ENCODE measurements at places on chromosomes 12 and 14.

GRCh38 chr14:99318959-99319295 lies 46.9 kb upstream of the BCL11B start:
- DNase-seq: no peak

DNA sequence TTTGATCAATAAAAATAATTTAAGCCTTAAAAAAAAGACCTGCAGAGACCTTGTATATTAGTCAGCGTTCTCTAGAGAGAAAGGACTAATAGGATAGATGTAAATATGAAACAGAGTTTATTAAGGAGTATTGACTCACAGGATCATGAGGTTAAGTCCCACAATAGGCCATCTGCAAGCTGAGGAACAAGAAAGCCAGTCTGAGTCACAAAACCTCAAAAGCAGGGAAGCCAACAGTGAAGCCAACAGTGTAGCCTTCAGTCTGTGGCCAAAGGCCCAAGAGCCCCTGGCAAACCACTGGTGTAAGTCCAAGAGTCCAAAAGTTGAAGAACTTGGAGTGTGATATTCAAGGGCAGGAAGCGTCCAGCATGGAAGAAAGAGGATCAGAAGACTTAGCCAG lies 66.3 kb downstream of the TBX5 start:
- DNase-seq: peak; percentile 41

- DNase-seq: no peak
Measured at GRCh38 chr12:6424866-6425265, 19.9 kb upstream of the CD27 start.

DNA sequence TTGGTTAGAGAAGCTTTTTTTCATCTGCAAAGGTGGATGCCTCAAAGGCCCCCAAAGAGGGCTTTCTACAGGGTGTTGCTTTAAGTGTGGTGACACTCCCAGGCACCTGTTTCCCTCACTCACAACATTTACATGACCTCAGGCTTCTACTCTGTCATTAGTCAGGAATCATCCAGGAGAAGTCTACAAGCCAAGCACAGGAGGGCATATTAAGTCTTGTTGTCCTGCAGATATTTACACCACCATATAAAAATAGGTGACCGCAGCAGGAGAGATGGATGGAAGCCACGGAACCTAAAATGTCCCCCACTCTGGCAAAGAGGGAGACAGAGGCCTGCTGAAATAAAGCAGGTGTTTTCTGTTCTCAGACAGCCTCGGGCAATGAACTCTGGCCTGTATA lies 7.5 kb upstream of the DPF3 start:
- no peak for DNase-seq

DNA sequence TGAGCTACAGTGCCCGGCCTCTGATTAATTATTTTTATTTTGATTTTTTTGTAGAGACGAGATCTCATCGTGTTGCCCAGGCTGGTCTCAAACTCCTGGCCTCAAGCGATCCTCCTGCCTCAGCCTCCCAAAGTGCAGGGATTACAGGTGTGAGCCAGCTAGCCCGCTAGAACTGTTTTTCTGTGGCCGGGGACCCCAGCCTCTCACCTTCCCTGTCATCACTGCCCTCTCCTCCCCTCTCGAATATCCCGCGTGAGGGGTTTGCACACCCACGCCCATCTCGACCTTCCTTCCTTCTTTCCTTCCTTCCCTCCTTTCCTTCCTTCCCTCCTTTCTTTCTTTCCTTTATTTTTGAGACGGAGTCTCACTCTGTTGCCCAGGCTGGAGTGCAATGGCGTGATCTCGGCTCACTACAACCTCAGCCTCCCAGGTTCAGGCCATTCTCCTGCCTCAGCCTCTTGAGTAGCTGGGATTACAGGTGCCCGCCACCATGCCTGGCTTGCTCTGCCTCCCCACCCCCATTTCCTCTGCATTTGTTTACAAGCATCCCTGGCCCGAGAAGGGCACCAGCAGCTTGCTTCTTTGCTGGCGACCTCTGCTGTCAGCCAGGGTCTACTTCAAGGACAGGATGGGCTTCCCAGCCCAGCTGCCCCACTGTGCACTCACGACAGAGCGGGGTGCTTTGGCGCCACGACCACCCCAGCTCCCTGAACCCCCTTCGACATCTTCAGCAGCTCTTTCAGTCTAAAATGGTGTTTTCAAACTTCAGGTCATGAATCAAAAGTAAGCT lies 4.3 kb upstream of the TRAF3 start:
- DNase-seq: no peak
